ENCODE measurements at places on chromosomes 12 and 14. TPM values are rescaled to one million over a fixed set of nuclear protein-coding genes. Genes with fewer than 3 reads are reported as not detected.
A peak's percentile ranks its signal among the peaks of the same experiment; 100 is the strongest.

GRCh38 chr12:117774941-117775775, 193.6 kb downstream of the KSR2 start:
- H3K4me1 ChIP-seq = no peaks in the 10 kb centered on the region
- no peaks in the 10 kb centered on the region for H3K27me3 ChIP-seq

GRCh38 chr12:99087278-99087677, 442.2 kb downstream of the APAF1 start:
- no peaks in the 10 kb centered on the region for H3K36me3 ChIP-seq
- no peak overlapping the region for H3K27ac ChIP-seq
- no peak for DNase-seq
- H3K4me1 ChIP-seq = no peaks in the 10 kb centered on the region

DNA sequence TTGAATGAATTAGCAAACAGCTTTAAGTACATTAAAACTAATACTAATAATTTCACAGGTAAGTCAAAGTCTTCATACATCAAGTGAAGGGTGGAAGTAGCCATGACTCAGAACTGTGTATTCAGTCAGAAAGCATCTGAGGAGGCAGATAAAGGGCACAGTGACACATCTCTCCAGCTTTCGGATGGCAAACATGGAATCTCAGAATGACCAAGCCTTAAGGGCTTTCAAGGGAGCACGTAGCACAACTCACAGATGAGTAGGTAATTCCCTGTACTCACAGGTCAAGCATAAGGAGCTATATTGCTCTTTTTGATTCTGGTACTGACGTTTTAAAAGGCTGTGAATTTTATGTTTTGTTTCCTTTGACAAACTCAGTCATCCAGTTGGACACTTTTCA, 56.0 kb downstream of the MDGA2 start:
- no peak overlapping the region for H3K4me3 ChIP-seq
- no peak for DNase-seq
- no peaks in the 10 kb centered on the region for H3K36me3 ChIP-seq
- H3K4me1 ChIP-seq = no peaks in the 10 kb centered on the region
- no peak overlapping the region for H3K27ac ChIP-seq

DNA sequence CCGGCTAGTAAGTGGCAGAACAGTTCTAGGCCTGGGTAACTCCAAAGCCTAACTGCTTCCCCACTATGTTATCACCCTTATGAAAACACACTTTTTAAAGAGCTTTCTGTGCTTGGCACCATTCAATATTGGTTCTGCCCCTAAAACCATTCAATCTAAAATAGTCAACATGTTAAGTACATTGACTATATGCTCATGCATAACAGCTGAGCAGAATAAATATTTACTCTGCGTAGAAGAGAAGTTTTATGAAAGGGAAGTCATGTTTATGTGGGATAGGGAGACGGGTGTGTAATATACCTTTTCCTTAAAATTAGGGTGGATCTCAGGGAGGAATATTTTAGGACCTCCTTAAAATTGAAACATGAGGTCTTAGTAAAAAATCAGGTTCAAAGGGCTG, 80.5 kb downstream of the SAMD4A start:
- peaks cover 3% of the 10 kb centered on the region for H3K27me3 ChIP-seq
- no peak for DNase-seq
- H3K4me3 ChIP-seq = no peak overlapping the region
- no peaks in the 10 kb centered on the region for H3K36me3 ChIP-seq
- no peak overlapping the region for H3K27ac ChIP-seq
- peaks cover 27% of the 10 kb centered on the region for H3K4me1 ChIP-seq

GRCh38 chr12:64218597-64218996, 3.5 kb downstream of the KICS2 start:
- peaks cover 15% of the 10 kb centered on the region for H3K36me3 ChIP-seq
- no peak for DNase-seq
- H3K4me3 ChIP-seq = peak overlapping the region; percentile 13
- no peak overlapping the region for H3K27ac ChIP-seq
- H3K4me1 ChIP-seq = peaks cover 26% of the 10 kb centered on the region

GRCh38 chr12:62903151-62903550, 31.8 kb downstream of the PPM1H start:
- no peaks in the 10 kb centered on the region for H3K4me1 ChIP-seq
- no peak overlapping the region for H3K4me3 ChIP-seq
- no peak overlapping the region for H3K27ac ChIP-seq
- peaks cover 10% of the 10 kb centered on the region for H3K27me3 ChIP-seq

- H3K27ac ChIP-seq = no peak overlapping the region
- no peak overlapping the region for H3K4me3 ChIP-seq
- H3K36me3 ChIP-seq = no peaks in the 10 kb centered on the region
- DNase-seq = no peak
These were observed 15.7 kb downstream of the RTL1 start for GRCh38 chr14:100887728-100888335.

GRCh38 chr14:71694591-71695530, 237.4 kb upstream of the RGS6 start:
- no peak overlapping the region for H3K4me3 ChIP-seq
- H3K36me3 ChIP-seq = peaks cover 29% of the 10 kb centered on the region
- H3K4me1 ChIP-seq = peaks cover 7% of the 10 kb centered on the region
- no peak overlapping the region for H3K27ac ChIP-seq

GRCh38 chr14:61653507-61653906, 41.8 kb upstream of the HIF1A start:
- H3K4me1 ChIP-seq = peaks cover 29% of the 10 kb centered on the region
- no peak overlapping the region for H3K27ac ChIP-seq
- no peaks in the 10 kb centered on the region for H3K27me3 ChIP-seq
- DNase-seq = no peak
- peaks cover 1% of the 10 kb centered on the region for H3K36me3 ChIP-seq
- H3K4me3 ChIP-seq = no peak overlapping the region

GRCh38 chr12:79635676-79636075, 55.1 kb downstream of the PAWR start:
- H3K4me1 ChIP-seq = no peaks in the 10 kb centered on the region
- DNase-seq = no peak
- no peaks in the 10 kb centered on the region for H3K36me3 ChIP-seq
- no peak overlapping the region for H3K27ac ChIP-seq

DNA sequence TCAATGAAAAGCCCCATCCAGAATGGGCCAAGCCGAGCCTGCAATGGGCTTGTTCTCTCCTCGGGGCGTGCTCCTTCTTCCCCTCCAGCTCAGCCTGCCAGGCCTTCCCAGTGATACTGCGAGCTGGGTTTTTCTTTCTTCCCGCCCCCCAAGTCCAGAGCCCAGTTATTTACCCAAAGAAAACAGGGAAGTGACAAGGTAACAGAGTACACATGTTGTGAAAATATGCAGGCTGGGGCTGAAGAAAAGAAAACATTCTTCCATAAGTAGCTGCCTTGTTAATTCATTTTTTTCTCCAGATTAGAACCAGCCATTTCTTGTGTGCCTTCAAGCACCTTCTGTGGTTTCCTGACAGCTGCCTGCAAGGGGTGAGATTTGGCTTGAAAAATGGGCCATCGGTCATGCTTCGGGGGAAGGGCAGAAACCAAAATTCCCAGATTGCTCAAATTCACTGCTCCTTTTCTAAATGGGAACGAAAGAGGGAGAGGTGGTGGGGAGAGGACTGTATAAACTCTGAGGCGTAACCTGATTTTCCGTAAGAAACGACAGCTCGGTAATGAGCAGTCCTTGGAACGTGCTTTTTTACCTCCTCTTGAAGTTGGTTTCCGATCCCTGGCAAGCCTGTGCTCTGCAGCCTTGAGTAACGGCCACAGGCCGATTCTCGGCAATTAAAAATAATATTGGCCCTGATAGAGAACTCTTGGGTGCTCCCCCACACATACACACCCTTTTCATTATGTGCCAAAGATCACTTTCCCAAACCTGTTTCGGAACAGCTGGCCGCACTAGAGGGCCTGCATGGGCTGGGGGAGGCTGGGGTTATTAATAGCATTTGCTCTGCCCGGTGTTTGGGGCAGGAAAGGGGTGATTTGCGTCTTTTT, 229.4 kb downstream of the ZFP36L1 start:
- no peaks in the 10 kb centered on the region for H3K27me3 ChIP-seq
- peaks cover 29% of the 10 kb centered on the region for H3K4me1 ChIP-seq
- no peak overlapping the region for H3K4me3 ChIP-seq
- no peaks in the 10 kb centered on the region for H3K36me3 ChIP-seq

DNA sequence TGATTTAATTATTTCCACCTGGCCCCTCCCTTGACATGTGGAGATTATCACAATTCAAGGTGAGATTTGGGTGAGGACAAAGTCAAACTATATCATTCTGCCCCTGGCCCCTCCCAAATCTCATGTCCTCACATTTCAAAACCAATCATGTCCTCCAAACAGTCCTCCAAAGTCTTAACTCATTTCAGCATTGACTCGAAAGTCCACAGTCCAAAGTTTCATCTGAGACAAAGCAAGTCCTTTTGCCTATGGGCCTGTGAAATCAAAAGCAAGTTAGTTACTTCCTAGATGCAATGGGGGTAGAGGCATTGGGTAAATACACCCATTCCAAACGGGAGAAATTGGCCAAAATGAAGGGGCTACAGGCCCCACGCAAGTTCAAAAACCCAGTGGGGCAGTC, 31.1 kb upstream of the SPATA7 start:
- H3K27ac ChIP-seq = no peak overlapping the region
- no peak overlapping the region for H3K4me3 ChIP-seq
- H3K36me3 ChIP-seq = no peaks in the 10 kb centered on the region
- H3K27me3 ChIP-seq = no peaks in the 10 kb centered on the region
- no peak for DNase-seq
- H3K4me1 ChIP-seq = no peaks in the 10 kb centered on the region

DNA sequence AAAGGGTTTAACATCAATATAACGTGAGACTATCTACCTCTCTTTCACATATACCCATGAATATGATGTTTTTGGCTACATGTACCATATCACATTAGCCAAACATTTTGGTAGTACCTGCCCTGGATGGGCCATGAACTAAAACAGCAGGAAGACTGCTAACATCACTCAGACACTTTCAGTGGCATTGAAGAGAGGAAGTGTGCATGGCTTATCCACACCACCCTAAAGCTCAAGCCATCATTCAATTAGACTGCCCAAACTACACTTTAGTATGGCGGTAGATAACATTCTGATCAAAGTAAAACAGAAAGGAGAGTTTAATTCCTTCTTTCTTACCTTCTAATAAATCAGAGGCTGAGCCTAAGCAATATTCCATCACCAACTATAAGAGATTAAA, 103.0 kb downstream of the PEBP1 start:
- H3K27ac ChIP-seq = no peak overlapping the region
- no peak overlapping the region for H3K4me3 ChIP-seq
- no peaks in the 10 kb centered on the region for H3K27me3 ChIP-seq

The DCN gene
- not detected for total RNA-seq

DNA sequence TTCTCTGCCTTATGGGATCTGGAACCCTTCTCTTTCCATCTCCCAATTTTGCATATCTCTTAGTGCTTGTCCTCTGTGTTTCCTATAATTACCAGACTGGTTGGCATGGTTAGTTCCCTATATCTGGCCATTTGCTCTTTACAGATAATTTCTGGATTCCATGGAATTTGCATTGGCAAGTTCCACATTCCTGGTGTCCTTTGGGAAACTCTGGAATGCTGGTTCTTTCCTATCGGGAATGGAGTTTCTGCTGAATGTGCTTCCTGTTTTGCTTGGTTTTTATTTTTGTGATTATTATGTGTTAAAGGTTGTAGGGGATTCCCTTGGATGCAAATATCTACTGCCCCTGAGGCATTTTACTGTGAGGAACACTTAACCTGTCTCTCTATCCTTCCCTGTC, 193.0 kb upstream of the BTG1 start:
- no peak overlapping the region for H3K4me3 ChIP-seq
- peaks cover 2% of the 10 kb centered on the region for H3K36me3 ChIP-seq
- peaks cover 29% of the 10 kb centered on the region for H3K4me1 ChIP-seq
- H3K27me3 ChIP-seq = no peaks in the 10 kb centered on the region
- no peak for DNase-seq
- H3K27ac ChIP-seq = no peak overlapping the region

The CIDEB gene
- 10.9 TPM for total RNA-seq

GRCh38 chr14:65604936-65605335, 192.4 kb downstream of the FUT8 start:
- H3K27me3 ChIP-seq = no peaks in the 10 kb centered on the region
- no peak for DNase-seq

DNA sequence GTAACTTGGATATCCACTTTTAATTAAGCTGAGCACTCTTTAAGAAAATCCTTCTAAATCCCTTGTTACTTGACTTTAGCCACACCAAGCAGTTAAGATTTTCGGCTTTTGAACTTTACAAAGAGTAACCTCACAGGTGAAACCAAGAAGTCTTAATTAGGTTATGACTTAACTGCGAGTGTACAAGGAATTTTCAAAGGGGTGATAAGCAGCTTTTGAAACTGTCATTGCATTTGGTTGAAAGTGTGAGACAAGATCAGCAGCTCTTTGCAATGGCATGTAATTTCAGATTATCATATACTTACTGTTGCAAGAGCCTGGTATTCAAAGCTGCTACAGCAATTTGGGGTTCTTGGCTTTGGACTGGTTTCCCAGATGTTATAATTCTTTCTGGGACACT, 137.5 kb downstream of the TMEM117 start:
- H3K27ac ChIP-seq = no peak overlapping the region
- peaks cover 3% of the 10 kb centered on the region for H3K4me1 ChIP-seq
- H3K27me3 ChIP-seq = no peaks in the 10 kb centered on the region
- peaks cover 19% of the 10 kb centered on the region for H3K36me3 ChIP-seq
- no peak for DNase-seq

- DNase-seq = peak; percentile 17
- no peak overlapping the region for H3K4me3 ChIP-seq
- peaks cover 6% of the 10 kb centered on the region for H3K4me1 ChIP-seq
- no peaks in the 10 kb centered on the region for H3K36me3 ChIP-seq
These were observed 59.8 kb downstream of the PLEKHG3 start for GRCh38 chr14:64763801-64764621.

The MUCL1 gene
- total RNA-seq = not detected

DNA sequence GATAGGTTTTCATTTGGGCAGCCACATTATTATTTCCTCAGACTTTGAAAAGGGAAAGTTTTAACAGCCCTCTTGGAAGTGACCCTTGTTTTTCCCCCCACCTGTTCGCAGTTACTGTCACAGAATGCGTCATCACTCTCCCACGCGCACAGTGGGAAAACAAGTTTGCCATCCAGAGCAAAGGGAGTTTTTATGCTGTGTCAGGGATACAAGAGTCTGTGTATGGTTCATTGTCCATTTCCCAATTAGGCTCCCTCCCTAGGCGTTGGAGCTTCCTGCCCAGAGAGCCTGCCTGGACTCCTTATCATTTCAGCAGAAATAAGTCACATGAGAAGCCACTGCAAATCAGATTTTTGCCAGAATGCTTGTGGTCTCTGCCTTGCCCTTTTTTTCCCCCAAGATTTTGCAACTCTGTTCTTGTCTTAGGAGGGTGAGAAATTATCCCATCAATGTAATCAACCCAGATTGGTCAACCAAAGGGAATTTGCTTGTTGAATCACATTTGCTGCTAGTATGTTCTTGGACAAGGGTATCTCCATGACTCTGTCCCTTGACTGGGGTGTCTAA, 104.1 kb downstream of the IGF1 start:
- peaks cover 4% of the 10 kb centered on the region for H3K4me1 ChIP-seq
- H3K27ac ChIP-seq = no peak overlapping the region
- no peaks in the 10 kb centered on the region for H3K27me3 ChIP-seq
- H3K36me3 ChIP-seq = no peaks in the 10 kb centered on the region
- H3K4me3 ChIP-seq = no peak overlapping the region
